ENCODE measurements at places on chromosomes 6 and 20.

- DNase-seq: no peak
Measured at GRCh38 chr6:8529250-8529649, 93.9 kb upstream of the SLC35B3 start.

DNA sequence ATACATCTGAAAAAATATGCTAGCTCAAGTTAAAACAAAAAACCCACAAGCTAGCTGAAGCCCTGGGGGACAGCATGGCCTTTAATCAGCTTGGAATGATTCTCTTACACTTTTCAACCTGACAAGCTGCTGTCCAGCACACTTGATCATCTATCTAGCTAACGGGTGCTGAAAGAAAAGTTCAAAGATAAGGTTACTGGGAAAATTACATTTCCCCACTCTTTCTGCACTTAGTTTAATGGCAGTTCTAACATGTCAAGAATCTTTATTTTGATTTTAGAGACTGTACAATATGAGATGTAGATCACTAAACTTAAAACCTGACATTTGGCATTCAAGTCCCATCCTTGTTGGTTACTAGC is 53.4 kb downstream of the STK4 start:
- no peak for DNase-seq

DNA sequence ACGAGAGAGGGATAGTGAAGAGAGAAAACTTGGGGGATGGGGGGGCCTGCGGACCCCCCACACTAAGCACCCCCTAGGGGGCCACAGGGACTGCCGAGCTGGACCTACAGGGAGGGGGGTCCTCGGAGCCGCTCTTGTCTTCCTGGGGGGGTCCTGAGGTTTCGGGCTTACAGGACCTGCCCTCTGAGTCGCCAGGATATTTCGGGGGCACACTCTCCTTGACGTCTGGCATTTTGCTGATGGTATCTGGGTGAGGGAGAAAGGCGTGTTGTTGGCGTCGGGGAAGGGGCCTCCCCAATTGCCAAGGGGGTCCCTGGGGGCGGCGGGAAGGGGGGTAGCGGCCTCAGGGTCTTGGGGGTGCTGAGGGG is 516 bp downstream of the TCP11 start:
- DNase-seq: no peak

DNA sequence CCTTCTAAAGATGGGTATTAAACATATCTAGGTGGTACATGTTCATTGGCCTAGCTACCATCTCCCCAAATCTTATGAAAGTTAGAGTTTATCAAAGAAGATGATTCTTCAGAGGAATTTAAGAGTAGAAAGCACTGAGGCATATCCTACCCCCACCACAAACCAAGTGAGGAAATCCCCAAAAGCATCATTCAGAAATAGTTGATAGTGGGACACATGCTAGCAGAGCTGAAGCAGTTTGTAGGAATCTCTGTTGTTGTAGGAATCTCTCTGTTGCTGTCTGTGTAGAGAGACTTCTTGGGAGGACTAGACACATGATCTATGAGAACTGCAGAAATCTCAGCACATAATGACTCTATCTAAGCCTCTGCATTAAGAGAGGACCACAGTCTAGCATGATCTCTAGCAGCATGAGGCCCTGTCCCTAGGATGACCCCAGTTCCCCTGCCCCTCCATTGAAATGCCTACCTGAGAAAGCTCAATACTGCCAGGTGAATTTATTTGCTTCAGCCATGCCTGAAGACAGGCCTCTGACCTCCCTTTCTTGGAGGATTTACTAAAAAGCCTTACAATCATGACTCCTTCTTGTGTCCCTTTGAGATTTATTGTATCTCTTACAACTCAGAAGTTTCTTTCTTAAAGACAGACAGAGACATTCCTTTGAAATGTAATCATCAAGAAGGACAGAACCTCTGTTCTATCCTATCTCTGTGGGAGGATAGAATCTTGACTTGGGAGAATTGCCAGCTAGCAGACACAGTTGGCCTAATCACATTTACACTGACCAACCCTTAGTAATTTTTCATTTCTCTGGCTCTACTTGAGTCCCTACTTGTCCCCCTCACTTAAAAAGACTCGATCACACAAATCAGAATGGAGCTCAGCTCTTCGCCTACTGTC is 582.4 kb downstream of the PHF3 start:
- DNase-seq: peak; percentile 58

DNA sequence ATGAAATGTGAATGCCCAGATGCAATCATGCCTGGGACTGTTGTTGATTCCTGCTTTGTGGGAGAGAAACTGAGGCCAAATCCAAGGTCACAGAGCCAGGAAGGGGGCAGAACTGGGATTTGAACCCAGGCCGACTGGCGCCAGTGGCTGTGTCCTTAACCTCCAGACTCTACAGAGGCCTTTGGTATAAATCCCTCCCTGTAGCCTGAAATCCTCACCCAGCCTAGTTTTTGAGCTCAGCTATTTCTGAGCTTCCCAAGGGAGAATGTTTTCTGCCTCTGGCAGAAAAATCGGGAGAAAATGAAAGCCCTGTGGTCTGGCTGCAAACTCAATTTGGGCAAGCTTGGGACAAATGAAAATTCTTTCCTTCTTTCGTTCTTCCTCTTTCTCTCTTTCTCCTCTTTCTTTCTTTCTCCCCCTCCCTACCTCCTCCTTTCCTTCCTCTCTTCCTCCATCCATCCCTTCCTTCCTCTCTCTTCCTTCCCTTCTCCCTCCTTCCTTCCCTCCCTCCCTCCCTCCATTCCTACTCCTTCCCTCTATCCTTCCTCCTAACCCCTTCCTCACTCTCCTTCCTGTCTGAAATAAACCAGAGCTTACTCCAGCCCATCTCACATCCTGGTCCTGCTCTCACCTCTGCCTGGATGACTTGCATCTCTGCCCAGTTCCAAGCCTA is 34.9 kb downstream of the SNAI1 start:
- DNase-seq: no peak

DNA sequence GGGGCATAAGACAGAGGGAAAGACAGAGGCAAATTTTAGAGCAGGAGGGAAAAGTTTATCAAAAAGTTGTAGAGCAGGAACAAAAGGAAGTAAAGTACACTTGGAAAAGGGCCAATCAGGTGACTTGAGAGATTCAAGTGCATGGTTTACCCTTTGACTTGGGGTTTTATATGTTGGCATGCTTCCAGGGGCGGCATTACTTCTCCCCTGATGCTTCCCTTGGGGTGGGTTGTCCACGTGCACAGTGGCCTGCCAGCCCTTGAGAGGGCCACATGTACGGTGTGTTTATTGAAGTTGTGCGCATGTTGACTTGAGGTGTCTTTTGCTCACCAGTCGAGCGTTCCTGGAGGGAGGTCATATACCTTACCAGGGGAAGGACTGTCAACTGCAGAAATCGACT is 259.5 kb upstream of the JARID2 start:
- DNase-seq: no peak

- peak; percentile 39 for DNase-seq
Measured at GRCh38 chr20:53866794-53867740, 203.3 kb downstream of the BCAS1 start.

DNA sequence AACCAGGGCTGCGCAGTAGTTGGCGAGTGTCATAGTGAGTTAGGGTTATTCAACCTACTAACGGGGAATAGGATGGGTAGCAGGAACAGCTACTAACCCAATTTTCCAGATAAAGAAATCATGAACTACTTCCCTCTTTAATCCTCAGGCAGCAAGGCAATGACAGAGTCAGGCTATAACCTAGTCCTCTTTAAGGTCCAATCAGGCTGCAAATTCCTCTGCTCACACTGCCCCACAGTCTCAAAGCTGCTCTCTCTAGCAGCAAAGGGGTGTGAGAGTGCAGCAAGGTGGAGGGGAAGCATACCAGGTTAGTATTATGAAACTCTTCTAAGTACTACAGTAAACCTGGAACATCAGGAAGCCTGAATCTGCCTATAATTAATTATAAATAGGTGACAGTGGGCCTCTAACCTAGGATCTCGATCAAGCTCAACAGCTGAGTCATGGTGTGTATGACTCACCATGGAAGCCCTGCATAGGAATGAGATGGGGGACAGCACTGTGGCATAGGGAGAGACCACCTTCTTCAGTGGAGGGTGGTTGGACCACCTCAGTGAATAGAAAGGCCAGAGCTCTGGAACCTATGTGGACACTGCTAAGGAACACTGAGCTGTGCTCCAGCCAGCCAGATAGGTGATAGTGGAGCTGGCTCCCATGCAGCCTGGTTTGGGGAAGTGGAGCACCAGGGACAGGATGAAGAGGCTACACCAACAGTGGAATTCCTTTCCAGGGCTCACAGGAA is 7.9 kb downstream of the PEX6 start:
- peak; percentile 57 for DNase-seq

DNA sequence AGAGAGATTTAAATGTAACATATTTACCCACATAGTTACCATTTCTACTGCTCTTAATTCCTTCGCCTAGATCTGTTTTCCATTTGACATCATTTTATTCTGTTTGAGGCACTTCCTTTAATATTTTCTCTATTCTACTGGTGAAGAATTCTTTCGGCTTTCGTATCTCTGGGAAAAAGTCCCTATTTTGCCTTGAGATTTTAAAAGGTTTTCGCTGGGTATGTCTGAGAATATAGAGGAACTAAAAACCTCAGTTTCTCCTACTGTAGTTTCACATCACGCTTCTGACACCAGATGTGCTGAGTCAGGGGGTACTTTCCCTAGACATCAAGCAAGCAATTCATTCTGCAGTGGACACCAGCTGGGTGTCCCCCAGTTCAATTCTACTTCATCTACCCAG is 61.7 kb downstream of the E2F3 start:
- DNase-seq: no peak

- no peak for DNase-seq
Measured at GRCh38 chr6:141394565-141395051, 738.1 kb upstream of the GJE1 start.

- no peak for DNase-seq
Measured at GRCh38 chr6:21455071-21455470, 138.5 kb upstream of the SOX4 start.

DNA sequence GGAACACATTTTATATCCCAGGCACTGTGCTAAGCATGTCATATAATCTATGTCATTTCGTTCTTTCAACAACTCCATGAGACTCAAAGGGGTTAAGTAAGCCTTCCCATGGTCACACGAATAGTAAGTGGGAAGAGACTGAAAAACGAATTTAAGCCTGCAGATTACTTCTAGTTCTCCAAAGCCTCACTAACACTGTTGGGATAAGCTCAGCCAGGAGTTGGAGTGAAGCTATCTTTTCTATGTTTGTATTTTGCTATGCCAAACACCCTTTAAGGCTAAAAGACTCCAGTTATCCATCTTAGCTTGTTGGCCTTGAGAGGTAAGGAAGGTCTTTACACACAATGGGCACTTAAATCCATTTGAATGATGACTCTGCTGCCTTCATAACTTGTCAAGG is 148.1 kb upstream of the UST start:
- no peak for DNase-seq

DNA sequence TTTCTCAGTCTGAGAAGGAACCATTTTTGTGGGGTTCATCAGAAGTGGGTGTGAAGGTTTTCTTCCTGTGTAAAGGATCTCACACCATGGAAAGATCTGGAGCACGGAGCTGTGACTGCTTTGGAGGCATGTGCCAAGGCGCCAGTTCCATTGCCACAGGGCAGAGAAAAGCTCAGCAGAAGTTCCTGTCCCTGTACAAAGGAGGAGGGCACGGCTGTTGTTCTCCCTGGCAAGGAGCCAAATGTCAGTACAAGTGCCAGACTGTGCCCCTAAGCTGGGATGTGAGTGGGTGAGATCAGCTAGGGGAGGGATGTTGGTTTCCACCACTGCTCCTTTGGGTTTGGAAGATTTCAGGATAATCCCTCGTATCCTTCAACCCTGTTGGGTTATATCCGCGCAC is 117.3 kb downstream of the CRYBG1 start:
- DNase-seq: peak; percentile 18

GRCh38 chr6:117233145-117233544 is 32.2 kb upstream of the VGLL2 start:
- no peak for DNase-seq

- peak; percentile 82 for DNase-seq
Measured at GRCh38 chr6:85078058-85078457, 313.7 kb upstream of the TBX18 start.

DNA sequence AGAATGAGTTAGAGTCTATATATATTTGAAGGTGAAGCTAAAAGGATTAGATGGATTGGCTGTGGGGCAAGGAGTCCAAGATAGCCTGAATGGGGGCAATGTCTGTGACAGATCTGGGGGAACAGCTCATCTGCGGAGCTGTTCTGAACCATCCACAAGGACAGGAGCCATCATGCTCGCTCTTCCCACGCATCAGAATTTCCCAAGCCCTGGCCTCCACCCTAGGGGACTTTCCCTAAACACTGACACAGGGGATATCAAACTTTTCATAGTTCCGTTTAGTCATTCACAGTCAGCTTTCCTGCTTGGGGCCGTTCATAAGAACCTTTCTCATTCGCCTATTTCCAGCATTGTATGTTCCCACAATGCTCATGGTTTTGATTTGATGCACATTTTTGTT is 37.6 kb upstream of the CCN6 start:
- no peak for DNase-seq

- DNase-seq: peak; percentile 25
Measured at GRCh38 chr20:40090236-40090635, 598.8 kb downstream of the MAFB start.

- no peak for DNase-seq
Measured at GRCh38 chr6:157172830-157173536, 150.3 kb downstream of the TMEM242 start.

GRCh38 chr20:62839261-62839660 is 22.4 kb downstream of the TCFL5 start:
- DNase-seq: no peak

DNA sequence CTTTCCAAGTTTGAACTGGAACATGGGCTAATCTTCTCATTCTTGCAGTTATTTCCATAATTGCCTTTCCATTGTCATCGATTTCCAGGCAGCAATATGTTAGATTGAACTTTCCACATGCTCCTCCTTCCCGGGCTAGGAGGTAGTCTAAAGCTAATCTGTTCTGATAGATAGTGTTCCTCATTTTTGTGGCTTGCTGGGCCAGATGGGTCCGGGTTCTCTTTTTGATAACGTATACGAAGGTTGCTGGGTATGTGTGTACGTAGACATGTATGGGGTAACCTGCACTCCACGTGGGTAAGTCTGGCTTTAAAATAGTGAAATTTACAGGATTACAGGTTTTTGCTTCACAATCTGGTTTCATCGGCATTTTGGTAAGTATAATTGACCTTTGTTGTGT is 14.0 kb upstream of the GMPR start:
- no peak for DNase-seq

DNA sequence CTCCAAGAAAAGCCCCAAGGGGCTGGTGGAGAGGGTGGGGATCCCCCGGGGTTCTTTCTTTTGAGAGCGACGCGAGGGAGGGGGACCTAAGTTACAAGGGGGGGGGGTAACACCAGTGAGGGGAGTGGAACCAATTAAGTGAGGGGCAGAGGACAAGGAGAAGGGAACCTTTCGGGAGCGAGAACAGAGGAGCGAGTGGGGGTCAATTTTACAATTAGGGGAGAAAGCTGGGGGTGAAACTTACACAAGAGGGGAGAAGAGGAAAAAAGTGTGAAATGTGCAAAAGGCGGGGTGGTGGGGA is 548 bp downstream of the SALL4 start:
- no peak for DNase-seq

DNA sequence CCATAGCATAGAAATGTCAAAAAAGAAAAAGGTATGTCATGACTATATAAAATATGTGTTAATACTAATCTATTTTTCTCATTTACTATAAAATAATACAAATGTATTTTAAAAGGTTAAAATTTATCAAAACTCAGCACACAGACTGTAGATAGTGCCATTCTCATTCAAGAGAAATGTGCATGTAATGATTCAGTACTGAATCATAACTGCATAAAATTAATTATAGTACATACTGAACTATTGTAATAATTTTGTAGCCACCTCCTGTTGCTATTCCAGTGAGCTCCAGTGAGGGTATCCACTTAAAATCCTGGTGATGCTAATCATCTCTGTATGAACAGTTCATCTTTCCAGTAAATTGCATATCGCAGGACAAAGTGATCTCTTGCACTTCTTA is 82.8 kb downstream of the HMGCLL1 start:
- DNase-seq: no peak
